ENCODE measurements at places on chromosomes 2 and 18. TPM values are rescaled to one million over a fixed set of nuclear protein-coding genes. Genes with fewer than 3 reads are reported as not detected.

HOXD11 gene
- polyA plus RNA-seq = 72.7 TPM

MYCN gene
- 33.5 TPM for polyA plus RNA-seq

BCL2 gene
- 23.1 TPM for polyA plus RNA-seq

PROKR1 gene
- 0.64 TPM for polyA plus RNA-seq

SERPINB4 gene
- polyA plus RNA-seq = not detected

CAB39 gene
- polyA plus RNA-seq = 82.4 TPM

HOXD8 gene
- polyA plus RNA-seq = 187 TPM

DNA sequence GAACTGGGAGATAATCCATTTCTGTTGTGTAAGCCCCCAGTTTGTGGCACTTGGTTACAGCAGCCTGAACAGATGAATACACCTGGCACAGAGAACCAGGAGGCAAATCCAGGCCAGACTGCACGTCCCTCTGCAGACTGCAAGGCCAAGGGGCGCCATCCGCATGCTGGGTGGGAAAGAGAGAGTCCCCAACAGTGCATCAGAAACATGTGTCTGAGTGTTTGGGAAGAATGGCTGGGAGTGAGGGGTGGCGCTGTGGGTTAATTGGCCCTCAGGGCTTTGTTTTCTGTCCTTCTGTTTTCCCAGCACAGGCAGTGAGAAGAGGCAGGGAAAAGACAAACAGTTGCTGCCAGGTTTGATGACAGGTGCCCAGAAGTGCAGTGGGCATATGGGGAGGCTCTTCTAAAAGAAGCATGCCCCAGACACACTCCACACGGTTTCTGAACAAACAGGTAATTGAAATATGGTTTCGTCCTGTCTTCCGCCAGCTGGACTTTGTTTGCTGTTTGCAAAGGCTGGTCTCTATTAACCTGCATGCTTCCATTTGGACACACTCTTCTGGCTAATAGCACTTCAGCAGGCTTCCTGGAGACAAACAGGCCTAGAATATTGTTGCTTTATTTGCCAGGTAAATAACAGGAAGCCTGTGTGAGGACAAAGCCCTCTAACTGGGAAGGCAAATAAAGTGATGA lies 43.4 kb upstream of the SEC11C start:
- DNase-seq = no peak

GRCh38 chr18:58405107-58405898 lies 223.6 kb downstream of the ALPK2 start:
- DNase-seq = no peak

GRCh38 chr2:104687147-104687546 lies 166.8 kb upstream of the POU3F3 start:
- DNase-seq = no peak

- no peak for DNase-seq
Observed at GRCh38 chr2:201891676-201892075, 85.3 kb downstream of the CDK15 start.

DNA sequence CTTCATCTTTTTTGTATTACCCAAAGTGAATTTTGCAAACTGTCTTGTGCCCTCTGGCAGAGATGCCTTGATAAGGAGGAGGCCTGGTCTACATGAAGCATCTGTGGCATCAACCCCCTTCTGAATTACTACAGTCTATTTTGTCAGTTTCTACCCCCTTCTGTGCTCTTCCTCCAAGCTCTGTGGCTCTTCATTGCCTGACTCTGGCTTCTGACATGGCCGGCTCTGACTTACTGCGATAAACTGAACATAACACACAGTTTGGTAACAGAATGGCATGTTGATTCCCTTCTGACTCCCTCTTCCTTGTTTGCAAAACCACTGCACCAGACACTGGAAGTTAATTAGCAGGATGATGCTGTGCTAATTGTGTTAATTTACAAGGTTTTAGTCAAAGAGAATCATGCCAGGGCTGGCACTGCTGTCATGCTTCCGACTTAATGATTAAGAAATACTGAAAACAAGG lies 122.5 kb downstream of the FIGN start:
- no peak for DNase-seq

DNA sequence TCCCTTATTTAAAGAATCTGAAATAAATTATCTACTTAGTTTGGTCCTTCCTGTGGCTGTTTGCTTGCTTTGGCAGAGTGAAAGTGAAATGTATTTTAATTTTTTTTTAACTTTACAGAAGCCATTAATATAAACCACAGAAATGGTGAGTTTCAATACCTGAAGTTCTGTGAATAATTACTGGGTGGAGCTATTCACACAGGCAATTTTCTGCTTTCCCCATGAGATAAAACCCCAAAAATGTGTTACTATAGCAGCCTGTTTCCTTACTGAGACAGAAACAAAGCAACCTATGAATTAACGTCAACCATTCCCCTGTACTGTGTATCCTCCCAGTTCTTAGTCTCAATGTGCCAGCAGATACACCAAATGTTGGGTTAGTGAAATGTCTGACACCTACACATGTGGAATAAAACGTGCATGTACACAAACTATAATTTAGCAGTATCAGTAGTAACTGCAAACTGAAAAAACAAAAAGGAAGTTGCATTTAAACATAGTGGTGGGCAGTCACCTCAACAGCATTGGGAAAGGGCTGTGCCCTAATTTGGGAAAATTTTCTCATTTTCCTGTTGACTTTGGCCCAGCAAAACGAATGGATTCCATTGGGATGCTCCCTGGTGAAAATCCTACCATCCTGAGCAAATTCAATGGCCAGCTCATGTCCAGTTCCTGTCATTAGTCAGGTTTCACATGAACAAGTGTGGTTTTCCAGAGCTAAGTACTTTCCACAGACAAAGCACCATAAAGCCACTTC lies 73.1 kb upstream of the RMDN2 start:
- no peak for DNase-seq

DNA sequence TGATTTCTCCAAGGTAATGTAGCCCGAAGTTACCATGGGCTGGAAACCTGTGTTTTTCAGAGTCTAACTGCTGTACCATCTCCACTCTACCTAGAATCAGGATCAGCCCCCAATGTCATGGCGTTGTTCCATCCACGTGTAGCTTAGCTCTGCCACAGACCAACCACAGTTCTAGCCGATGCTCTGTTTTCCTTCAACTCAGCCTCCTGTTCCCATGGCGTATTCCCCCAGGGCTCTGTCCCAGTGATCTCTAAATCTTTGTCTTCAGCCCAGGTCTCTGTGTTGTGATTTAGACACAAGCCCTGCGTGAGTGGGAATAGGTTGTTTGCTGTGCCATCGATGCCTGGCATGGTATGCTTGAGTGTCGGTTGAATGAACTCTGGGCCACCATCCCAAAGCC lies 53.4 kb downstream of the LPIN1 start:
- DNase-seq = no peak

DNA sequence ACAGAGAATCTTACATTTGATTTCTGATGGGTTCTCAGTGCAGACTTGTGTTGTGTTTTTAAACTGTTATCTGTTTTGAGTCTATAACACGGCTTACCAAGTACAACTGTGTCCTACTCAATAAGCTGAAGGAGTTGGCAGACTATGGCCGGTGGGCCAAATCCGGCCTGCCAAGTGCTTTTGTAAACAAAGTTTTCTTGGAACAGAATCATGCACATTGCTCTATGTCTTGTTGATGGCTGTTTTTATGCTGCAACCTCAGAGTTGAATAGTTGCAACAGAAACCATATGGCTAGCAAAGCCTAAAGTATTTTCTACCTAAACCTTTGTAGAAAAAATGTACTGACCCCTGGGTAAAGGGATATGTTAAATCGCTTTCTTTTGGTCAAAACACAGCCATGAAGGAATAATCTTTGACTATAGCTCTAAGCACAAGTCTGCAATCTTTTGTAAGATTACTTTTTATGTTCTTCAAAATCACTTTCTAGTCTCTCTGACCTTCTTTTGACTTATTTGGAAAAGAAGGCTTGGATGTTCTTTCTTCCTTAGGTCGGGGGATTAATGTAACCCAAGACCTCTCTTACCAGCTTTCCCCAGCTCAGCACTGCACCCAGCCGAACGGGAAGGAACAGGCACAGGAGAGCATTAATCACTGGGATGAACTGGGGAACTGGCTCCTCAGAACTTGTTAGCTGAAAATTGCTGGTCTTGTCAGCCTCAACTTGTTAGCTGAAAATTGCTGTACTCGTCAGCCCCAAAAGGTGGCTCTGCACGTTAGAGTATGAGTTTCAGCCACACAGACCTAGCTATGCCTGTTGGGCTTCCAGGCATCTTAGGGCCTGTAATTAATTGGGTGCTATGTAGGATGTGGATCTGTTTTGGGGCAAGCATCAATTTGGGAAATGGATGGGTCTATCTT lies 75.4 kb downstream of the CD8B2 start:
- DNase-seq = no peak

- DNase-seq = no peak
Observed at GRCh38 chr2:85398426-85399182, 11.6 kb downstream of the CAPG start.

- no peak for DNase-seq
Observed at GRCh38 chr2:207512356-207512755, 17.4 kb upstream of the CREB1 start.

GRCh38 chr2:55061523-55062344 lies 11.5 kb upstream of the RTN4 start:
- DNase-seq = no peak

DNA sequence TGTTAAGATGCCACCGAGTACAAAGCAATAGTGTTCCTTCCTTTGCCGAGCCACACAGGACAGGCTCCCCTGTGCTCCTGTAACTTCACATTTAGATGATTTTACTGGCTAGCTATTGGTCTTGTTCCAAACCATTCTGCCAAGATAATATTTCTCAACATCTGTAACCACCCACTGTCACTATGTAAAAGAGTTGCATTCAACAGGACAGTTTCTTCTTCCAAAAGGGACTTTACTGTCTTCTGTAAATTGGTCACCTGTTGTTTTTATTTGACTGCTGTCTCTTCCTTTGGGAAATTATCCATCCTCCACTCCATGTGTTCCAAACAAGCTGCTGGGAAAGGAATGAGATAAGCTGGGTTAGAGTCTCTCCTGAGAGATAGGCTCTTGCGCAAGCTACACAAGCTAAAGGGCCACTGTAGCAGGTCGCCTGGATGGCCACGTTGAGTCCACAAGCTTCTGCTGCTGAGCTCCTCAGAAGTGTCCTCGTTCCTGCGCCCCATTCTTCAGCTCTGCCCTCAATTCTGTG lies 14.4 kb upstream of the BZW1 start:
- no peak for DNase-seq
